ENCODE measurements at places on chromosomes 3 and 15.
A peak's percentile ranks its signal among the peaks of the same experiment; 100 is the strongest.

- no peak for DNase-seq
Observed at GRCh38 chr3:114411811-114412803, 118.3 kb downstream of the TIGIT start.

- no peak for DNase-seq
Observed at GRCh38 chr15:99390667-99391066, 139.4 kb downstream of the LRRC28 start.

- peak; percentile 30 for DNase-seq
Observed at GRCh38 chr3:196323691-196324090, 5.7 kb upstream of the DYNLT2B start.

DNA sequence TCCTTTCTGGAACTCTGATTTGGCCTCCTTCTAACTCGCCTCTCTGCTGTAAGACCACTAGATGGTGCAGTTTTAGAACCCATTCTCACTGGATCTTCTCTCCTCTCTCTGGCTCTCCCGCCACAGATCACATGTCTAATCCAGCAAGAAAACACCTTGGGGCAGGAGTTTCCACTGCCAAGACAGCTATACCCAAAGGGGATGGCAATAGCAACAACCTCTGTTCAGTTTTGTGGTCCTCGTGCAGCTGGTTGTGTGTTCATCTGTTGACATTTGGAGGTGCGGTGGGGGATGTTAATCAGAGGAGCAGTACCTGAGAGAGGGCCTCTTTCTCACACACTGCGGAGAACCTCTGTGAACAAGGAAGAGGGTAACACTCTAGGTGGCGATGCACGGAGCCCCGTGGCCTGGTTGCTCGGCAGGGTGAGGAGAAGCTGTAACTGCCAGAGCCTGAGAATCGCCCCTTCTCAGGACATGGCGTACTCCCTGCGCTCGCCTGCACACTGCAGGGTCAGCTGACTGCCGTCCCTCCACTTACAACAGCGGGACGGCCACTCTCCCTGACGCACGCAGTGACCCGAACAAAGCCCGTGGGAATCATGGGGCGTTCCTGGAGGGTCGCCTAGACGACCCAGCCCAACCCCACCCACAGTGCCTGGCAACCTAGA lies at the start of gene TEX55:
TEX55 (plus strand) TSS at position 666 of the 668 bp plus-strand sequence. CDS start 25 bp downstream, outside the sequence.
- DNase-seq: peak; percentile 9

DNA sequence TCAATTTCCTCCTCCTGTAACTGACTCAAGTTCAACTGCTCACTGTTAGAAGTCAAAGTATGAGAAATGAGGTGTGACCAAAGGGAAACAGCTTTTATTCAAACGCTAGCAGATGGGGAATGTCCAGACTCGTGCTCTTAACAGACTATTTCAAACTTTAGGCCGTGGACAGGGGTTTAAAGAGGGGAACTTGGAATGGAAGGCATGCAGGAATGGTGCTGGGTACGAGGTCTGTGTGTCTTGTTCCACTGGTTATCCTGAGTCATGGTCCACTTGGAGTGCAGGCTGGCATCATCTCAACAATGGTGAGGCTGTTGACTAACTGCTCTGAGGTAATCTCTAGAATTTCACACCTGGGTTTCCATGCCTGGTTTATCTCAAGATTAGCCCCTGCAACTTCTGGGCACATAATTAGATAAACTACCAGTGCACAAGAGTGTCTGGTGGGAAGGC lies 22.9 kb upstream of the DNAAF4 start:
- DNase-seq: peak; percentile 32
